Activated CD4-positive, alpha-beta T cell treated with anti-CD3 and anti-CD28 coated beads, Interleukin-2, amount 10 ng/mL, durations not matched to agents 7 days and 5 days (primary cell): ENCODE measurements at places on chromosomes 7 and 10. TPM values are rescaled to one million over a fixed set of nuclear protein-coding genes. Genes with fewer than 3 reads are reported as not detected.

Gene UBTD1
- total RNA-seq, result 0.50 TPM

Gene PKD2L1
- not detected for total RNA-seq

Gene SDK1
- 0.10 TPM for total RNA-seq

Gene POU6F2
- total RNA-seq, result 0.12 TPM

Gene TMEM178B
- total RNA-seq, result 0.25 TPM

Gene FRMPD2
- not detected for total RNA-seq

Gene INA
- 0.10 TPM for total RNA-seq

Gene MRM2
- total RNA-seq, result 28.8 TPM

Gene ATP5MK
- 260 TPM for total RNA-seq

Gene AQP1
- total RNA-seq, result 0.21 TPM

Gene GPR26
- total RNA-seq, result not detected

Gene WNT2
- not detected for total RNA-seq

Gene HUS1
- 38.5 TPM for total RNA-seq

Gene NPTX2
- not detected for total RNA-seq

Gene TMEM176A
- not detected for total RNA-seq

Gene GSTO2
- 0.81 TPM for total RNA-seq

Gene C10orf62
- total RNA-seq, result not detected

Gene ITIH5
- not detected for total RNA-seq

Gene PPP2R2D
- 43.1 TPM for total RNA-seq

Gene GIMAP8
- 35.9 TPM for total RNA-seq

Gene SPDYE16
- total RNA-seq, result 0.30 TPM

Gene LCOR
- 32.0 TPM for total RNA-seq

Gene JCAD
- total RNA-seq, result not detected

Gene SLC18A3
- not detected for total RNA-seq

Gene OR9A2
- total RNA-seq, result not detected

Gene SYT15
- 0.79 TPM for total RNA-seq

Gene AOAH
- 14.4 TPM for total RNA-seq

Gene FGL2
- 1.1 TPM for total RNA-seq

Gene SP4
- total RNA-seq, result 38.8 TPM

Gene VPS37D
- total RNA-seq, result 0.25 TPM

Gene HOXA11
- not detected for total RNA-seq

Gene PNPLA8
- total RNA-seq, result 14.1 TPM

Gene PNLIPRP1
- not detected for total RNA-seq

Gene PCLO
- not detected for total RNA-seq

Gene ALDH18A1
- 60.4 TPM for total RNA-seq

Gene NT5C3A
- 64.5 TPM for total RNA-seq

Gene NODAL
- not detected for total RNA-seq

Gene CFTR
- not detected for total RNA-seq

Gene NACAD
- not detected for total RNA-seq

Gene OR2A42
- total RNA-seq, result not detected

Gene PNLIP
- total RNA-seq, result not detected

Gene CYP2C19
- not detected for total RNA-seq

Gene CPEB3
- 2.2 TPM for total RNA-seq

Gene FKBP6
- total RNA-seq, result not detected
